ENCODE measurements at places on chromosomes 16 and 17. TPM values are rescaled to one million over a fixed set of nuclear protein-coding genes. Genes with fewer than 3 reads are reported as not detected.

KRT12 gene
- polyA plus RNA-seq: 0.16 TPM

GRCh38 chr17:62565817-62566216 lies 61.7 kb upstream of the MRC2 start:
- DNase-seq: no peak

UMOD gene
- not detected for polyA plus RNA-seq

MAP2K4 gene
- 29.0 TPM for polyA plus RNA-seq

DNA sequence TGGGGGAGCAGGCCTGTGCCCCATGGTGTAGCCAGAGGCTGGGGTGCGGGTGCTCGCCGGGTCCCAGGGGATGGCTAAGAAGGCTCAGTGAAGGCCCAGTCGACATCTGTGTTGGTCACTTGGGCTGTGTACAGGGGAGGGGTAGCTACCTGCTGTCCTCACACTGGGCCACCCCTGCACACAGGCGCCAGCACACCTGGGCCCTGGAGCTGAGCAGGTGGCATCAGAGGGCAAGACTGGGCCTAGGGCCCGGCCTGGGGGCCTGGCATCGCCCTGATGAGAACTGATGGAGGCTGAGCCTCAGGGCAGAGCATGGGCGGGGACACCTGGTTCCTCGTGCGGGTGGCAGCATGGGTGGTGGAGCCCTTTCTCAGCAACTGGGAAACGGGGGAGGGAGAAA lies 870 bp upstream of the CTRB2 start:
- DNase-seq: no peak

KRT24 gene
- not detected for polyA plus RNA-seq

GJC1 gene
- 8.2 TPM for polyA plus RNA-seq

GRCh38 chr17:12877953-12878669 lies 88.8 kb downstream of the ARHGAP44 start:
- no peak for DNase-seq

GRCh38 chr17:2062571-2063183 lies 7.8 kb downstream of the HIC1 start:
- no peak for DNase-seq
